Calu3 (cell line): ENCODE measurements at places on chromosomes 6 and 20. TPM values are rescaled to one million over a fixed set of nuclear protein-coding genes. Genes with fewer than 3 reads are reported as not detected.
A peak's percentile ranks its signal among the peaks of the same experiment; 100 is the strongest.

The MCM9 gene
- 17.3 and 24.6 TPM in 2 replicates for total RNA-seq

The COL12A1 gene
- total RNA-seq = 20.4 and 29.3 TPM in 2 replicates

The SLC17A3 gene
- total RNA-seq = not detected in 2 replicates

The MSH5 gene
- total RNA-seq = 156 and 176 TPM in 2 replicates

The ERVFRD-1 gene
- total RNA-seq = not detected in 2 replicates

DNA sequence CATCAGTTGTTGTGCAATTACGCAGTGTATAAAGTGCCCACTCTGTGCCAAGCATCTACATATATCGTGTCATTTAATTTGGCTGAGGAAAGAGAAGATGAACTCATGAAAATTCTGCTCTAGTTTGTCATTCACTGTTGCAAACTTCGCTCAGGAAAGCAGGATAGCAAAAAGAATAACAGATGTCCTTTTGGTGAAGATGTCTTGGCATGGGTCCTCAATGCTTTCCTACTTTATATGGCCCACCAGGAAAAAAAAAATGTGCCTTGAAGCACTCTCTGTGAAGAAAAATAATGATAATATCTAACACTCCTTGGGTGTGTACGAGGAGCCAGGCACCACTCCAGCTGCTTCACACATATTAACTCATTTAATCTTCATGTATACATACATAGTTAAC is 5.6 kb upstream of the PHACTR1 start:
- DNase-seq = no peak
- H3K4me1 ChIP-seq = no peaks in the 10 kb centered on the region
- no peak overlapping the region for H3K27ac ChIP-seq
- H3K4me3 ChIP-seq = no peak overlapping the region

DNA sequence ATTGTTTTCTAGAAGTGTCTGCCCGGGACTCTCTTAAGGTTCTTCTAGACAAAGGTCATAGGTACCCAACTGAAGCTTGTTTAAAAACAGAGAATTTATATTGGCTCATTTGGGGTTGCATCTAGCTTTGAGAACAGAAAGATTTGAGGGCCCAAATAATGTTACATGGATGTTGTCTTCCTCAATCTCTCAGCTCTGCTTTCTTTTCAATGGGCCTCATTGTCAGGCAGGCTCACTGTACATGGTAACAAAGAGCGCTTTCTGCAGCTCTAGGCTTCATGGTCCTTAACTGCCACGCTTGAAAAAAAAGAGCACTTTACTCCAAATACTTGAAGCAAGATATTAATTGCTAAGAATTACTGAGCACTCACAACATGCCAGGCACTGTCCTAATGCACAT is 22.2 kb downstream of the NHLRC1 start:
- no peaks in the 10 kb centered on the region for H3K4me1 ChIP-seq
- H3K27me3 ChIP-seq = no peaks in the 10 kb centered on the region
- H3K27ac ChIP-seq = no peak overlapping the region
- no peak overlapping the region for H3K4me3 ChIP-seq

GRCh38 chr20:22836877-22837276 is 198.2 kb upstream of the SSTR4 start:
- no peaks in the 10 kb centered on the region for H3K4me1 ChIP-seq
- no peak overlapping the region for H3K27ac ChIP-seq
- H3K36me3 ChIP-seq = no peaks in the 10 kb centered on the region
- H3K4me3 ChIP-seq = no peak overlapping the region
- H3K27me3 ChIP-seq = peaks cover 29% of the 10 kb centered on the region
- DNase-seq = no peak

GRCh38 chr6:11217360-11218101 is 14.9 kb downstream of the NEDD9 start:
- H3K27ac ChIP-seq = peak overlapping the region; percentile 99
- H3K27me3 ChIP-seq = no peaks in the 10 kb centered on the region
- DNase-seq = peak; percentile 50
- peaks cover 38% of the 10 kb centered on the region for H3K36me3 ChIP-seq
- H3K4me1 ChIP-seq = peaks cover 73% of the 10 kb centered on the region

- H3K27me3 ChIP-seq = no peaks in the 10 kb centered on the region
- no peaks in the 10 kb centered on the region for H3K36me3 ChIP-seq
- H3K4me1 ChIP-seq = no peaks in the 10 kb centered on the region
Observed at GRCh38 chr20:50804437-50805348, 9.8 kb downstream of the BCAS4 start.

GRCh38 chr6:116561377-116562018 is 7.9 kb downstream of the CALHM4 start:
- H3K27ac ChIP-seq = no peak overlapping the region
- H3K36me3 ChIP-seq = no peaks in the 10 kb centered on the region
- H3K27me3 ChIP-seq = peaks cover 44% of the 10 kb centered on the region
- H3K4me3 ChIP-seq = no peak overlapping the region
- peaks cover 23% of the 10 kb centered on the region for H3K4me1 ChIP-seq

DNA sequence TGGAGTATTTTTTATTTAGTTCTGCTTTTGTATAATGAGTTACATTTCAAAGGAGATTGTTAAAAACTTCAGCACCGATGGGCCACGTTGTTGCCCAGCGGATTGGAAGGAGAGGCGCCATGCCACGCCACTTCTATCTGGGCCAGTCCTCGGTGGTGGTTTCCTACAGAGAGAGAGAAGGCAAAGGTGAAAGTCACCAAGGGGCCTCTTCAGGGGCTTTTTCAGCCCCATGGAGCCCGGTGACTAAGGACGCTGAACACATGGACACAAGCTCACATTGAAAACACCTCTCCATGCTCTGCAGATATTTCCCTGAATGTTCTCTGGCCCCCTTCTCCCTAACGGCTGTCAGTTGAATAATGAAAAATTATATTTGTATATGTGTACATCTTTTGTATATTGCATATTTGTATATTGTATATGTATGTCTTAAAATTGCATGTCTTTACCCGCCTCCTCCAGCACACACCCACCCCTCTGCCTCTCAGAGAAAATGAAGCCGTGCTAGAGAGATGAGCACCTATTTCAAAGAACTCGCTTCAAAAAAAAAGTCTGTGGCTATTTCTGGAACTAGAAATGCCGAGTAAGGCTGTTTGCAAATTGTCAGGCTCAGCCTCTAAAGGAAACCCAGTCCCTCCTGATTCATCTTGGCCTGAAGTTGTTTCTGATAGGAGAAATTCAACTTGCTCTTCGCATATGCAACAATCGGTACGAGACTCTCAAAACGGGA is 91.9 kb upstream of the CDH4 start:
- no peak overlapping the region for H3K4me3 ChIP-seq
- H3K27me3 ChIP-seq = peaks cover 43% of the 10 kb centered on the region
- no peak overlapping the region for H3K27ac ChIP-seq
- no peaks in the 10 kb centered on the region for H3K4me1 ChIP-seq

GRCh38 chr6:161273274-161273751 is 548 bp downstream of the AGPAT4 start:
- peak overlapping the region; percentile 75 for H3K4me3 ChIP-seq
- peak overlapping the region; percentile 96 for H3K27ac ChIP-seq
- H3K36me3 ChIP-seq = peaks cover 21% of the 10 kb centered on the region

DNA sequence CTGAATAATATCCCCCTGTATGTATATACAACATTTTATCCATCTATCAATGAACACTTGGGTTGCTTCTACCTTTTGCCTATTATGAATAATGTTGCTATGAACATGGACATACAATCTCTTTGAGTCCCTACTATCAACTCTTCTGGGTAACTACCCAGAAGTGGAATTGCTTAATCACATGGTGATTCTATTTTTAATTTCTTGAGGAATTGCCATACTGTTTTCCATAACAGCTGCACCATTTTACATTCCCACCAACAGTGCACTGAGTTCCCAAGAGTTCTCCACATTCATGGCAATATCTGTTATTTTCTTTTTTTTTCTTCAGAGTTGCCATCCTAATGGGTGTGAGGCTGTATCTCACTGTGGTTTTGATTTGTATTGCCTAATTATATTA is 88.3 kb downstream of the ZHX3 start:
- peaks cover 6% of the 10 kb centered on the region for H3K36me3 ChIP-seq
- no peaks in the 10 kb centered on the region for H3K27me3 ChIP-seq
- H3K4me1 ChIP-seq = peaks cover 19% of the 10 kb centered on the region
- H3K4me3 ChIP-seq = no peak overlapping the region
- H3K27ac ChIP-seq = no peak overlapping the region

DNA sequence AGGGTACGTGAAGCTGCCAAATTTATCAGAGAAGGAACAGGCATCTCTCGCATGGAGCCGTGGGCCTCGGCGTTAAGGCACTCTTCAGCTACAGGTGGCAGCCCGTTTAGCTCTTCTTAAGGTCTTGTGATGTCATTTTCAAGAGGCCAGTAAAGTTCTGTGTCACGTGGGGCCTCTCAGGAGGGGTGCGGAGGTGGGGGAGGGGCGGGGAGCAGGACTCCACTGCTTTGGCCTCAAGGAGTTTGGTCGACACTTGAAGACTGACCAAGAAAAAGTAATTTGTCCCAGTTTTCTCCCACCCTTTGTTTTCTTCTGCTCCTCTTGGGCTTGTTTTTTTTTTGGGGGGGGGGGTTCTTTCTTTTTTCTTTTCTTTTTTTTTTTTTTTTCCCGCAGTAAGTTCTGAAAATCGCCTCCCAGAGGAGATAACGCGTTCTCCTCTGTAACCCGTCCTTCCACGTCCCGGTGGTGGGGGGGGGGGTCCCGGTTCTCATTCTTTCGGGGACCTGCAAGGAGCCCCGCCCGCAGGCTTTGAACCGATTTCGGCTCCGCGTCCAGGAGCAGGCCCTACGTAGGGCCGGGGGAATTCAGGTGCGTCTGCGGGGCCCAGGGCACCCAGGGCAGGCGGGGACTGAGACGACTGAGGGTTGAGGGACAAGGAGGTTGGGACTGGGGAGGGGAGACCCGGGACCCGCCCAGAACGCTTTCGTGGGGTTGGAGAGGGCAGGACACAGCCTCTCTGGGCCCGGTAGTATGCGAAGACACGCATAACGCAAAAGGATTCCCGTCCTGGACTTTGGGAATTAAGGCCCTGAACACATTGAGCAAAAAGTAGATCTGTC is 26.0 kb downstream of the GPX6 start:
- H3K27ac ChIP-seq = no peak overlapping the region
- H3K4me1 ChIP-seq = no peaks in the 10 kb centered on the region
- H3K4me3 ChIP-seq = peak overlapping the region; percentile 45
- DNase-seq = no peak
- H3K27me3 ChIP-seq = peaks cover 21% of the 10 kb centered on the region

DNA sequence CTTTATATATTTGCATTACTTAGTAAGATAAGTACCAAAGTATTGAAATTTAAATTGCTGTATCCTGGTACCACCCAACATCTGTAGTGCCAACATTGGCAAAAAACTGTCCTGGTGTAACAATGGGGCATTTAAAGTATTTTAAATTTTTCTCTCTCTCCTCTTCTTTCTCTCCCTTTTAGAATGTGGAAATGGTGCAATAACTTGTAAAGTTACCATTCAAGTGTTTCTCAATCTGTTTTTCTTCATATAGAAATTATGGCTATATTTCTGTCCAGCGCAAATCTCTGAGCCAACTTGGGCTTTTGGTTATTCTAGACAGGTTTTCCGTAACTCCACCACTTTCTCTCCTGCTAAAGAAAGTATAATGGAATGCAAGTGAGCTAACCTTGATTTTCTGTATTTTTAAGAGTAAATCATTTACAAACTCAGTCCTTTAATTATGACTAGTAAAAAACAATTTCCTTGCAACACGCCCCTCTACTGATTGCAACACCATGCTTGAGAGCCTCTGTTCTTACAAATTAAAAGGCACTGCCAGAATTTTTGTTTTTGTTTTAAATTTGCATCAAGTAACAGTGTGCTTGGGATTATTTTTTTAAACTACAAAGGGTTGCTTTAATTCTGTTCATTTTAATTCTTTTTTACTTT is 324.2 kb upstream of the CITED2 start:
- H3K27me3 ChIP-seq = no peaks in the 10 kb centered on the region
- no peaks in the 10 kb centered on the region for H3K36me3 ChIP-seq
- no peak overlapping the region for H3K27ac ChIP-seq
- peaks cover 8% of the 10 kb centered on the region for H3K4me1 ChIP-seq

- H3K4me1 ChIP-seq = peaks cover 20% of the 10 kb centered on the region
- H3K4me3 ChIP-seq = no peak overlapping the region
- DNase-seq = no peak
- H3K27me3 ChIP-seq = no peaks in the 10 kb centered on the region
- no peaks in the 10 kb centered on the region for H3K36me3 ChIP-seq
Observed at GRCh38 chr20:1491860-1492642, 831 bp upstream of the SIRPB2 start.
